Left renal pelvis (tissue), 4 donors: ENCODE measurements at places on chromosomes 5 and 9.

GRCh38 chr5:4230786-4231641 is 635.4 kb downstream of the IRX1 start:
- no peak for DNase-seq

- DNase-seq, result no peak
Observed at GRCh38 chr9:74066605-74067004, 430.5 kb upstream of the RORB start.

GRCh38 chr5:40495237-40495635 is 184.5 kb upstream of the PTGER4 start:
- DNase-seq, result no peak

DNA sequence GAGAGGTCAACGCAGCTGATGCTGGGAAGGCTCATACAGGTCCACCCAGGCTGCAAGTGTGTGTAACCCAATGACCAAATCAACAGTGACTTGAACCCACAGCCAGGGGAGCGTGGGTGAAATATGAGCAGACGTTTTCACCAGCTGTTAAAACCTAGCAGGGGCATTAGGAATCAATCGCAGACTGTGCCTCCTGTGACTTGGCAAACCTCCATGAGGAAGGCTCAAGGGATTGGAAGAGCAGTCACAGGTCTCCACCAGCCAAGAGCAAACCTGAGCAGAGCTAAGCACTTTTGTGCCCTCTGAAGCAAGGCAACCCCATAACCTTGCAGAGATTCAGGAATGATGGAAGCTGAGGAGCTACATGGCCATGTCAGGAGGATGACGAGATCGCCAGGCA is 25.5 kb downstream of the INSYN2B start:
- no peak for DNase-seq

- no peak for DNase-seq
Observed at GRCh38 chr9:22229069-22229468, 217.6 kb upstream of the DMRTA1 start.

GRCh38 chr5:179679014-179679674 is 1.7 kb downstream of the CBY3 start:
- peak; percentile 66 for DNase-seq
